CD14-positive monocyte (primary cell): ENCODE measurements at places on chromosomes 16 and 17.

DNA sequence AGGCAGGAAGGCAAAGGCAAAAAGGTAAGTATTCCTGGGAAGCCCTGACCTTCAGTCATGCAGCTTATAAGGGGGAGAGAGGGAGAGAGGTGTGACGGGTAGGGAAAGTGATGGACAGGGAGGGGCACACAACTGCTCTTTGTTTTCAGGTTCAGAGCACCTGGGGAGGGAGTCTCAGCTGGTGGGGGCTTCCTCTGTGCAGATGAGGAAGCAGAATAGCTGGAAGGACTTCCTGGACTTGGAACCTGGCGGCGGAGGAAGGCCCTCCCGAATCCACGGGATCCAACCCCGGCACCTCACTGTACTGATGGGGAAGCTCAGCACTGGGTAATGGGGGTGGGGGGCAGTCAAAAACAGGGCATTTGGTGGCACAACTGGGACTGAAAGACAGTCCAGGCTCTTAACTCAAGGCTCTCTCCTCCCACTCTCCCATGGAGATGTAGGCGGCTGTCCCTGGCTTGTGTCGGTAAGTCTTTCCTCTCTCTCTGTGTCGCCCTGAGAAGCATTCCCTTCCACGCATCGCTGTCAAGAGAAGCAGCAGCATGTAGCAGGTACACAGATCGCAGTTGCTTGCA is 11.9 kb upstream of the PITPNM3 start:
- DNase-seq = no peak

DNA sequence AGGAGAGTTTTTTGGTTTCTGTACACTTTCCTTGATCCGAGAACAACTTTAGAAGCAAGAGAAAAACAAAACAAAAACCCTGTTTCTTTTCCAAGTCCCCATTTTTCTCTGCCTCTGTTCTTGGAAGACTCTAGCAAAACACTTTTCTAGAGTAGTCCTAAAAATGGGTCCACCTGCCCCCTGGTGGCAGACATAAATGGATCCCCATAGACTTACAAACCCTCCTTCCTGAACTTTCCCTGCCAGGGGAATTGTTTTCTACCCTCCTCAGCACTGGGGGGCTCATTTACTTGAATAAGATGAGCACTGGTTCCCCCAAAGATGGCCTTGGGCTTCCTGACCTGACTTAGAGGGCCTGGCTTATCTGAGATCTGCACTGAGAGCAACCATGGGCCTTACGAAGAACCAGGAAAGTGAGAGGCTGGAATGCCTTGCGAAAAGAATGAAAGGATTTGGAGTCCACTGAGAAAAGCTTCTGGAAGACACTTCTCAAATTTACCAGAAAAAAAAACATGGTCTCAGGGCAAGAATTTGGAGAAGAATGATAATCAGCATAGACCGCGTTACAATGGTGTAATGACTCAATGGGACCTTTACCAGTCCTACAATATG is 48.0 kb upstream of the CDYL2 start:
- no peak for DNase-seq

GRCh38 chr17:74213861-74214391 is 555 bp downstream of the TTYH2 start:
- DNase-seq = peak; percentile 38

GRCh38 chr17:60248618-60249289 is 99.0 kb downstream of the CA4 start:
- no peak for DNase-seq
